AG09309 (cell line): ENCODE measurements at places on chromosomes 13 and 19.

DNA sequence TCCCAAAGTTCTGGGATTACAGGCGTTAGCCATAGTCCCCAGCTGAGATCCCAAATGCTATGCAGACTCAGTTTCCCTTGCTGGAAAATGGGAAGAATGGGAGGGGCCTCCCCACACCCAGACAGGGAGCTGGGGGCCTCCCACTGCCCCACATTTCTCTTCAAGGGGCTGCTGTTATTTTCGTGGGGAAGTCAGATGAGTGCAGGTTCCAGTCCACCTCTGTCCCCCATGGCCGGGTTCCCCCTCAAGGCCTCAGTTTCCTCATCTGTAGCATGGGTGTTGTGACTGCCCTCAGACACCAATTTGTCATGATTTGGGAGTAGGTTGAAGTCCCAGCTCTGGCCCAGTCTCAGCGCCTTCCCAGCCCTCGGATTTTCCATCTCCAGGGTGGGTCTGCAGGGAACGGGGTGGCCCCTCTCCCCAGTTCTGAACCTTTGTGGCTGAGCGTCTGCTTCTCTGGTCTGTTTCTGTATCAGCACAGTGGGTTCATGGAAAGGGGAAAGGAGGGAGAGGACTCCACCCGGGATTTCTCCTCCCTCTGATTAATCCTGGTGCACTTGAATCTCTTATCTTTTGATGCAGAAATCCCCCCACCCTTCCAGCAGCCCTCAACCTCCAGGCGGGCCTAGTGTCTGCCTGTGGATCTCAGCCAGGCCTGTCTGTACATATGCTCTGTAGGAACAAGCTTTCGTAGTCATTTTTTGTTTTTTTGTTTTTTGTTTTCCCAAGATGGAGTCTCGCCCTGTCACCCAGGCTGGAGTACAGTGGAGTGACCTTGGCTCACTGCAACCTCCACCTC lies 12.2 kb downstream of the NFIC start:
- DNase-seq: no peak

DNA sequence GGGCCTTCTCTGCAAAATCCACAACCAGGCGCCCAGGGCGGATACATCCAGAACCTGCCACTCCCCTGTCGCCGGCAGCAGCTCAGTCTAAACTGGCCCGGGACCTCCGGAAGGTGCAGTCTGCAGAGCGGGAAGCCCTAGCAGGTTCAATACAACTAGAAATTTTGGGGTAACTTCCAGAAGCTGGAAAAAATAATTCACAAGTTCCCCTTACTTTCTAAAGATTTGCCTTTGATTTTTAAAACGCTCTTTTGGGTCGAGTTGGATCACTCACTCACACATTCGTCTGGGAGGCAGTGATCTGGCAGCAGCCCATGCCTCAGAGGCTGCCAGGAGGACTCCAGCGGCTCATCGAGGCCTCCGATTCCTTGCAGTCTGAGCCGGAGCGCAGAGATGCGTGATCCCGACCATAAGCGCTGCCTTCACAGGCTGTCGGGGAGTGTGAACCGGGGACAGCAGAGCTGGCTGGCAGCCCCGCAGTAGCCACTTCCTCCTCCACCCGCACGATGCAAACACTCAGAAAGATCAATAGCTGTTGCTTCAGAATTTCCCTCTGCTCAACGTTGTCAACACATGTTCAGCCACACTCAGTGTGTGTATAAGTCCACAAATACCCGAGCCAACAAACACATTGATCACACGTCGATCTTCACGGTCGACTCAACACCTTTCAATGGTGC lies 35.6 kb upstream of the ZNF507 start:
- no peak for DNase-seq

DNA sequence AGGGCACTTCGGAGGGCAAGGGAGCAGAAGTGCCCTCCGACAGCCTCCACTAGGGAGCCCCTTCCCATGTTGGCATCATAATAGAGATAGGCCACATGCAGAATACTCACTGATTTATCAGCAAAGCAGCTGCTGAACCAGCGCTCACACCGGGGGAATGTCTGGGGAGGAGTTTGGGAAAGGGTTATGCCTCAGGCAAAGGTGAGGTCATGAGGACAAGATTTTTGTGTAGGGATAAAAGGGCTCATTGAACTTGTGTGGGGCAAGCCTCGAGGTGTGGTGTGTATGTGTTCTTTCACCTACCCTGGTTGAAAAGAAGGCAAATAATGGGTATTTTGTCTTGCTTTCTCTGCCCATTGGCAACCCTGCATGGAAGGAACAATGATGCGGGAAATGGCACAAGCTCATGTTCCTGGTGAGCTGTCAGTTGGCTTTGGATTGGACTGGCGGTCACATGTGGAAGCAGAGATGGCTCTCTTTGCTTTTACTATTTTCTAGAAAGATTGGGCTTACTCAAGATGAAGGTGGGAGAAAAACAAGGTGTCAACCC lies 39.1 kb upstream of the SLC7A9 start:
- no peak for DNase-seq

GRCh38 chr13:111062966-111063365 lies 52.1 kb upstream of the ARHGEF7 start:
- DNase-seq: no peak

DNA sequence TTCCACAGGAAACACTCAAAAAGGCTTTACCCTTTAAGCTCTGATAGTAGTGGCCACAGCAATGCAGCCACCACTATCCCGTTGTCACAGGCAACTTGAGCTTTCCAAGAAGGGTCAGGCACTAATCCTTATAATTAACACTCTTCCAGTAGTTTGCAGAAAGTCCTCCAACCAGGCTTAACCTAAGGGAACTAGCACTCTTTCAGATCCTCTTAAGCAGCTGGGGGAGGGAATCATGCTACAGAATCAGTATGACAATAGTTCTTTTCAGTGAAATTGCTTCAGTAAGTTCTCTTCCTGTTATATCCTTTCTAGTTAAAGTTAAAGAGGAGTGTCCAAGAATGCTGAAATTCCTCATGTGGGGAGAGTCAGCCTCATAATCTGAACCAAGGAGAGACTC lies 82.2 kb downstream of the TNFSF11 start:
- no peak for DNase-seq

- no peak for DNase-seq
Measured at GRCh38 chr13:101452519-101453485, at the start of gene ITGBL1. Gene ITGBL1 (plus strand): TSS chr13:101452675. CDS start chr13:101452834, 159 bp downstream.

- no peak for DNase-seq
Measured at GRCh38 chr13:26041444-26041843, 10.4 kb downstream of the SHISA2 start.

DNA sequence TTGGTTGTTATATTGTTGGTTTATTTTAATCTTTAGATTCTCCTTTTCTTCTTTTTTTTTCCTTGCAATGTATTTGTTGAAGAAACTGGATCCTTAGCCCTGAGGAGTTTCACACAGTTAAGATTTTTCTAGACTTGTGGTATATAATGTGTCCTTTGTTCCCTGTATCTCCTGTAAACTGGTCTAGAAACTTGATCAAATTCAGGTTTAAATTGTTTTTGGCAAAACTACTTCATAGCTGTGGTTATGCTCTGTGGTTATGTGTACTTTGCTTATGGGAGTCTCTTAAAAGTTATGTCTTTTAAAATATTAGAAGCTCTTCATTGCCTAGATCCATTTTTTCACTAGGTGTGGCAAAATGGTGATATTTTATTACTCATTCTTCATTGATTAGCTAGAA lies 3.7 kb upstream of the MTRF1 start:
- DNase-seq: no peak

- DNase-seq: no peak
Measured at GRCh38 chr19:21655540-21656126, 111.7 kb downstream of the ZNF100 start.
